Ovary (tissue), 10 donors: ENCODE measurements at places on chromosomes 7 and 10.

DNA sequence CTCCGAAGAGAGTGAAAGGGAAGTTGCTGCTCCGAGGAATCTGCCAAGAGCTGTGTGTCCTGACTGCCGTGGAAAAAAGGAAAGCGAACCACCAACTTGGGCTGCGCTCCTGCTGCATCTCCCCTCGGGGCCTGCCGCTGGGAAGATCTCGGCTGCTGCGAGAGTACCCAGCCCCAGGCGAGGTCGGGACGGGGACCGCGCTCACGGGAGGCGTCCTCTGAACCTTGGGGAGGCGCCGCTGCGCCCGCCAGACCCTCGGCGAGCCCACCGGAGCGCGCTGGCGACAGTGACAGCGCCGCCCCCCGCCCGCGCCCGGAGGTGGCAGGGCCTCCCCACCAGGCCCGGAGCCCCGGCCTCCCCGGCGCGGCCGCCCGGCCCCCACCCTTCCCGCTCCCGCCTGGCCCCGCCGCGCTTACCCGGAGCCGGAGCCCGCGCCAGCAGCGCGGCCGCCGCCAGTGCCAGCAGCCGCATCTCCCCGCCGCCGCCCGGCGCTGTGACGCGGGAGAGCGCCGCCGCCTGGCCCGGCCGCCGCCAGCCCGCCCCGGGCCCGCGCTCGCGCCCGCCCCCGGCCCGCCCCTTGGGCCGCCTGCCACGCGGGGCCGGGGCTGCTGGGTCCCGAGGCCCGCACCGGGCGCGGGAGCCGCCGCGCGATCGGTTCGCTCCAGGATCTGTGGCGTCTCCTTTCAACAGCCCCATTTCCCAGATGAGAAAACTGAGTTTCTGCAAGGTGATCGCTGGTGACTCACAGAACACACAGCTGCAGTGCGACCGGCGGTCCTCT lies at the start of gene VSTM4:
VSTM4 (minus strand) TSS at position 508 of the 781 bp plus-strand sequence; CDS start at position 471, 37 bp downstream.
- DNase-seq: peak; percentile 74

DNA sequence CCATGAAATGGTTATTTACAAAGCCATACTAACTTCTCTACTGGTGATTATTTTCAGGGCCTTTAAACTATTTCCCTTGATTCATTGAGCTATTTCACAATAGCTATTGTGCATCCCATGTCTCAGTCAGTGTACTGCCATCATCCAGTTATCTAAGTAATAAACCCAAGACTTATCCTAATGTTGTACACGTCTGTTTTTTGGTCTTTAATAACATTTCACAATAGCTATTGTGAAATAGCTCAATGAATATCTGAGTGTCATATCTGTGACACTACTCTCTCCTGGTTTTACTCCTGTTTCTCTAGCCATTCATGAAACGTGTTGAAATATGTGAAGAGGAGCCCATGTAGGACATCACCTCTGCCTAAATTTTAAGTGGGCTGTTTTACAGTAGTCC lies 36.5 kb upstream of the TMEM140 start:
- no peak for DNase-seq

DNA sequence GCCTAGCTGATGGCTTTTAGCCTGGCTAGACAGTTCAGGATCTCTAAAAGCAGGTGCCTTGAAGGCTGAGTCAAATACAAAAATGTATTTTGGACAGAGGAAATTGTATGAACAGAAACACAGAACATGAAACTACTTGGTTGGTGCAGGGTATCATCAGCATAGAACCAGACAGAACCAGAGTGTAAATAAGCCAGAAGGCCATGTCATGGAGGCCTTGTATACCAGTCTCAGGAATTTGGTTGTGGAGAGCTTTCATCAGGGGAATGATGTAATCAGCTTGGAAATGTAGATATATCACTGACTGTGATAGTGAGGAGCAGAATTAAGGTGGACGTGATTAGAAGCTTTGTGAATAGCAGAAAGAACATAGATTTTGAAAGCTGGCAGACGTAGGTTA lies 82.9 kb downstream of the CFTR start:
- no peak for DNase-seq

DNA sequence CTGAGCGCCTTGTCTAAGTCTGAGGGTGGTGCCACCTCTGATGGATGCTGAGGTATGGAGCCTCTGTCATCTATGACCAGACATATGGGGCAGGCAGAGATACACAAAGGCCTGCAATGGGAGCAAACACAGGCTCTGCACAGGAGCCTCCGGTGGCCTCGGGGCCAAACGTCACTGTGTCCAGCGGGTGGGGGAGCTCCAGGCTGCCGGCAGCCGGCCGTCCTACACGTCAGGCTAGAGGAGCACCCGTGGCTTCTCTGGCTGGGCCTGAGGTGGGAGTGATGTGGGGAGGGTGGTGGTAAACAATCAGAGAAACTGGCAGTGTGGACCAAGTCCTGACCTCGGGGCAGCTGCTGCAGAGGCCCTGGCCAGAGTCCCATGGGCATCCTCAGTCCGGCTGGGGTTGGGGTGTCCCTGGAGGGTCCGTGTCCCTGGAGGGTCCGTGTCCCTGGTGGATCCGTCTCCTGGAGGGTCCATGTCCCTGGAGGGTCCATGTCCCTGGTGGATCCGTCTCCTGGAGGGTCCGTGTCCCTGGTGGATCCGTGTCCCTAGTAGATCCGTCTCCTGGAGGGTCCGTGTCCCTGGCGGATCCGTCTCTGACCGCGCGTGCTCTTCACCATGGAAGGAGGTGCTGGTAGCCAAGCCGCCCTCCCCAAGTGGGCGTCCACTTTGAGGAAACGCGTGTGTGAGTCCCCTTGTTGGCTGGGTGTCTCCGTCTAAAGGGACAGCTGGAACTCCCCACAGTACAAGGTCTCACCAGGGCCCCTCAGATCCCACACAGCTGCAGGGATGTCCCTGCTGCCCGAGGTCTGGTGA lies 24.2 kb upstream of the FAM20C start:
- DNase-seq: no peak

DNA sequence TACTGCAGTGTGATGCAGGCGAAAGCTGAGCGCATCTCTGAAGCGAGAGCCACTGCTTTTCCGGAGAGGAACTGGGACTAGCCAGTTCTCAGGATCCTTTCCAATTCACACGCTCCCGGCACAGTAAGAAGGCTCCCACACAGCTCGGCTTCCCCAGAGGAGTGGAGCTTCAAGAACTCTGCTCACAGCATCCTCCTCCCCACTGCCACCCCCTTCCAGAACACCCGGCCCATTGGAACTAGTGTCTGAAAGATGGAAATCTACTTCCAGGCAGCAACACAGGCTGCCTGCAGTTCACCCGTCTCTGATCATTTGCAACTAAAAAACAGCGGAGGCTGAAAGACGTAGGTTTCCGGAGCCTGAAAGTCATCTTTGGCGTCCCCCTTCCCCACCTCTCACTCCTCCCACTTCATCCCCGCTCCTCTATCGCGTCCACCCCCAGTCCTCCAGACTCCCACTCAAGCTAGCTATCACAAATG lies at the start of gene DGKB:
DGKB (minus strand) TSS at position 163 of the 479 bp plus-strand sequence.
- no peak for DNase-seq

GRCh38 chr7:155832581-155832981 lies 20.3 kb upstream of the SHH start:
- no peak for DNase-seq

- DNase-seq: no peak
Measured at GRCh38 chr7:18109762-18110161, 82.1 kb upstream of the PRPS1L1 start.

DNA sequence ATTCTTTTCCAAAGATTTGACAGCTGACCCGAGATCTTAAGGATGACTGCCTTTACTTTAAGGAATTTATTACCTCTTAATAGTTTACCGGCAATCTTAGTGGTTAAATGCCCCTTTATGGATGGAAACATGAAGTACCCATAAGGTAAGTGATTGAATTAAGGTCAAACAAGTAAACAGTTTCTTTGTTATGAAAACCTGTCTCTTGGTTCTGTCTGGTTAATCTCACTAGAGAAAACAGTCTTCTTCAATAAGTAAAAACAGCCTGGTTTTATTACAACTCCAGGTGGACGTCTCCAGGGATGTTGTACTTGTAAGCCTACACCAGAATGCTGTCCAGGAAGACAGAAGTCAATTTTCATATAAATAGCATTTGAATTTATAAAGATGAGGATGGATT lies 161.8 kb upstream of the MTPN start:
- DNase-seq: no peak

- DNase-seq: peak; percentile 51
Measured at GRCh38 chr10:66925896-66926715, at the start of gene LRRTM3. Gene LRRTM3, plus strand, starts transcription at chr10:66926036.

- DNase-seq: no peak
Measured at GRCh38 chr7:183496-184292, 8.7 kb upstream of the FAM20C start.

DNA sequence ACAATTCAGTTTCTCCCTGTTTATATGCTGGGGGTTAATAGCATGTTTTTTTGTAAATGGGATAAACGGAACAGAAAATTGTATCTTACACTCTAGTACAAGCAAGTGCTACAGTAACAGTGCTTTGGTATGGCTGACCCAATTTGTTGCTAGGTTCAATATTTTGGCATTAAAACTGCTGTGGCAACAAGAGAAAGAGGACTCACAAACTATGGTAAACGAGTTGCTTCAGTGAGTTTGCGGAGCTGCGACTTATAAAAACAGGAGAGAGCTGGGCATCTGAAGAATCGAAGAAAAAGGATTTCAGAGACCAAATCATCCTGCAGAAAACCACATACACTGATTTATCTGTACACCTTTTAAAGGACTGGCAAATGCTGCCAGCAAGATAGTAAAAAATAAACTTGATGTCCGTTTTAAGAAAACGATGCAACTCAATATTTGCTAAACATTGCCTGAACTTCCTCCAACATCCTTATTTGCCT lies 2.2 kb downstream of the GLUD1 start:
- DNase-seq: no peak

DNA sequence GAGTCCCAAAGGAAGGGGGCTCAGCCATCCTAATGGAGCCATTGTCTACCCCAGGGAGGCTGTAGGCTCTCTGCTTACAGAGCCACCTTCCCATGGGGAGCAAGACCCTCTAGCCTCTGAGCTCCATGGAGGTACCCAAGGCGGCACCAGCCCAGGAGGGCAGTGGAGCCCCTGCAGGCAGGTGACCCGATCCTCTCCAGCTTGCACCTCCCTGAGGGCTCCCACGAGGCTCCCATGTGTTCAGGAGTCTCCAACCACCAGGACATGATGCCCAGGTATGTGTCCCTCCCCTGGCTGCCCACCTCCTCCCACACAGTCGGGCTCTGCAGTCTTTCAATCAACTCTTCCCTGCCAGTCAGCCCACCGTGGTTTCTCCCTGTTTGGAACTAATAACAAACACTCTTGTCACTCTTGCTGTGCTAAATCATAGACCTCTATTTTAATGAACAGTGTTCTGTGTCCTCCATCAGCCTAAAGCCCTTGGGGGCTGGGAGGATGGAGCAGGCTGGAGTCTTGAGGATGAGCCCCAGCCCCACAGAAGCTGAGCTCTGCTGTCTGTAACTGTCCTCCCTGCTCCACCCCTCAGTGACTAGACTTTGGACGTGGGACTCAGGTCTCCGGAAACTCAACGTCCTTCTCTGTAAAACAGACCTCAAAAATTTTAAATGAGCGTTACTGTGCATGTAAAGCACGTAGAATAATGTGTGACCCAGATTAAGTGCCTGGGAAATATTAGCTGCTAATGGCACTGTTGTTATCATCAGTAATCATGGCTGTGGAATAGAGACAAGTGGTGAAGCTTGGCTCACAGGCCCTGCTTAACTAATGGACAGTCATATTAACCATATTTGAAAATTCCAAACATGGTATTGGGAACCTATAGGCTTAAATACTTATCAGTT lies 298.9 kb downstream of the WDR37 start:
- no peak for DNase-seq

GRCh38 chr7:157380416-157380815 lies 43.6 kb downstream of the DNAJB6 start:
- no peak for DNase-seq

- no peak for DNase-seq
Measured at GRCh38 chr10:121696854-121697253, 98.6 kb upstream of the FGFR2 start.

GRCh38 chr7:66308411-66308810 lies 103.3 kb downstream of the TPST1 start:
- no peak for DNase-seq

DNA sequence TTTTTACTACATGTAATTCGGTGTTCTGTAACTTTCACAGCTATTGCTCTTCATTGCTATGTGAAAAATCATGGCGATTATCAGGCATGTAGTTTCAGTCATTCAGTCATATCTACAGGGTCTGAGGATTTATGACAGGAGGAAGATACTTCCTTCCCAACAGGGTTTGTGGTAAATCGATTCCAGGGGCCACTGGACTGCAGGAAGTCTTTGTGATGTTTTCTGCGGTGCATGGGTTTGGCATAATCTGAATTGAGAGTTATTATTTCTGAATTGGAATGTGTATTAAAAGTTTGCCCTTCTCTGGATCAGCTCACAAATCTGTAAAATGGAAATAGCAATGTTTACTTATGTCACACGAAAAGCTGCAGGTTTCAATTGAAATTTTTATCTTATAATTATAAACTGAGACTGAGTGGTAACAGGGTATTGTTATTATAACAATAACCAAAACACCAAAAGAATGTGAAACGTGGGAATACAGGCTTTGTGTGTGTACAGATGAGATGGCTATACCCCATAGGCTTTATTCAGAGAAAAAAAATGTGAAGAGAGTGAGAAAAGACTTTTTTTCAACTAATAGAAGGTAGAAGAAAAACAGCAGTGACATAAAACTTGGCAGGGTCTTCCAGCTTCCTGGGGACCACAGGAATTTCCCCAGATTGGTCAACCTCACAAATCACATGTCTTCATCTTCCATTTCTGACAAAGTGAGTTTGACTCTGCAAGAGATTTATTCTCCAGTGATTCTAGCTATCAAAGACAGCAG lies 307.7 kb upstream of the NFE2L3 start:
- no peak for DNase-seq

GRCh38 chr7:22173685-22174573 lies 183.0 kb downstream of the RAPGEF5 start:
- DNase-seq: no peak

- no peak for DNase-seq
Measured at GRCh38 chr7:41287559-41288335, 415.1 kb downstream of the INHBA start.

- DNase-seq: no peak
Measured at GRCh38 chr10:34918060-34918775, 103.1 kb upstream of the PARD3 start.

DNA sequence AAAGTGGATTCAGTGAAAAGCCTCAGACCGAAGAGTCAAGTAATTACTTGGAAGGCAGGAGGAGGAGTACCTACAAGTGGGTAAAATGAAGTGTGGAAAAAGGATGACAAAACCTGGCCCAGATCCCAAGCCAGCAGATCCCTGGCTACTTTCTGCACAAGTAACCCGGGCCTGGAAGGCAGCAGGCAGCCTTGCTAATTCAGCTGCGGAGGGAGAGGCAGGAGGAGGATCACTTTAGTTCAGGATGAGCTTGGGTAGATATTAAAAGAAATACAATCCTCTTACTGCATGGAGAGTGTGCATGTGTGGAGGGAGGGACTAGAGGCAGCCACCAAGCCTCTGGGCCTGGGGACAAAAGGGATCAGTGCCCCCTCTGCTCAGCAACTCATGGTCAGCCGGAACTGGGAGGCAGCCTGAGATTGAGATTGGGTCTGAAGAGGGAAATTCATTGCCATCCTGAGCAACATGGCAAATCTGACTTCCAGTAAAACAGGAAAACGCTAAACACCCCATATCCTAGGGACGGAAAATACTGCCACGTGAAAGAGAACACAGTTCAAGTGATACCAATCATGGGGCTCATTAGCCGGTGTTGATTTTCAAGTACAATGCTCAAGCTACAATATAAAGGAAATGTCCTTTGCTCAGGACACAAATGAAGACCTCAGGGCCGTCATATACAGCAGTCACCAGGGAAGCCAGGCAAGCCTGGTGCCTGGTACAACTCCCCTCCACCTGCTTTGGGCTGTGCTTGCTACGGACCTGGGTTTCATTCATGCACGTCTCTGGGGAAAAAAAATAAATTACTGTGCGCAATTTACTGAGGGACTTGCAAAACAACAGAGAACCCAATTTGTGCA lies 1.3 kb downstream of the AMPH start:
- DNase-seq: no peak
